ENCODE measurements at places on chromosomes 6 and 20.
A peak's percentile ranks its signal among the peaks of the same experiment; 100 is the strongest.

DNA sequence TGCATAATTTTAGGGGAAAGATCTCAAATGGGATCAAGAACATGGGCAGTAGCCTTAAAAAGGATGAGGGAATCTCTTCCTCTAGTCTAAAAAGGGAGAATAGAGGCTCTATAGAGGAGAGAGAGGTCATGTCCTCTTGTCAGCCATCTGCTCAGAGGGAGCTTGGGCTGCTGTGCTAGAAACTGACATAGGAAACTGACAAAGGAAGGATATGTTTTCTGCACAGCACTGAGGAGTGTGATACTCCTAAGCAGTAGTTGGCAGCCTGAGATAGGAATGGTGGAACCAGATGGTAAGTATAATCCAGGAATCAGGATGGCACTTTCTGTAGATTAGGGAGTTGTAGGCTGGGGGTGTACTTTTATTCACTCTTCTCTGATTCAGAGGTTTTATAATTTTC is 59.2 kb downstream of the PTPRA start:
- no peak for DNase-seq

DNA sequence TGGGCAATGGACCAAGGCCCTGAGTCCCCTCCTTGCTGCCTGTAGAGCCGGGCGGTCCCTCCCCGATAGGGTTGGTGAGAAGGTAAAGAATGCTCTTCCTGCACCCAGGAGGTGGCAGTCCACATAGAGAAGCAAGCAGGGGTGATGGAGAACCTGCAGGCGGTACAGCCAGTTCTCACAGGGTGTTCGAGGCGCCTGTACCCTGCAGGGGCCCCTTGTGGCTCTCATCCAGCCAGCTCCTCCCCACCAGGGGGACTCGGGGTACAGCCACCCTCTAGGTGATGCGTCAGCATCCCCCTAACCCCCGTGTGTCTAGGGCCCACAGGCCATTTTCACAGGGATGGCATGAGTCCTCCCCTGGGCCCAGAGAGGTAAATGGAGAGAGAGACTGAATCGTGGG is 5.1 kb upstream of the COL9A3 start:
- no peak for DNase-seq

- no peak for DNase-seq
Observed at GRCh38 chr6:79077715-79078074, 359 bp downstream of the PHIP start.

GRCh38 chr6:137452333-137452894 is 41.8 kb downstream of the OLIG3 start:
- no peak for DNase-seq

DNA sequence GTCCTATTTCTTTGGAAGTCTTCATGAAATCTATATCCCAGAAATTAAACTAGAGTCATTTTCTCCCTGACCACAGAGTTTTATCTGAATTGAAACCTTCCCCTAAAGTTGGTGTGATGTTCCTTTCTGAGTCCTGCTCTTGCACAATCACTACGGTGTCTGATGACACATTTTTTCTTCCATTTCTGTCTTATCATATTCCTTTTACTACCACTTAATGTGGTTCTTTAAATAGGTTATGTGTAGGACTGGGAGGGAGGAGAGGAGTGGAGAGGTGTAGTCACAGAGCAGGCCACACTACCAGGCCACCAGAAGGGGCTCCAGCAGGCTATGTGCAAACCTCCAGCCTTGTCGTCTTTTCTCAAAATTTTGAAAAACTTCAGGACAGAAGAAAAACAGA is 39.7 kb upstream of the ATXN1 start:
- peak; percentile 31 for DNase-seq

DNA sequence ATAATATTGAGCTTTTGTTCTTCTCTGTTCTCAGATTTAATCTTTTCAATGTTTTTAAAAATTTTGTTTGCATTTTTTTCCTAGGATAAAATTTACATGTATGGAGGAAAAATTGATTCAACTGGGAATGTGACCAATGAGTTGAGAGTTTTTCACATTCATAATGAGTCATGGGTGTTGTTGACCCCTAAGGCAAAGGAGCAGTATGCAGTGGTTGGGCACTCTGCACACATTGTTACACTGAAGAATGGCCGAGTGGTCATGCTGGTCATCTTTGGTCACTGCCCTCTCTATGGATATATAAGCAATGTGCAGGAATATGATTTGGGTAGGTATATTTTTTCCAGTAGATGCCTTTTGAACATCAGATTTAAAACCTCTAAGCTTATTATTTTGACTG is 89.8 kb downstream of the ATRN start:
- DNase-seq, result no peak

DNA sequence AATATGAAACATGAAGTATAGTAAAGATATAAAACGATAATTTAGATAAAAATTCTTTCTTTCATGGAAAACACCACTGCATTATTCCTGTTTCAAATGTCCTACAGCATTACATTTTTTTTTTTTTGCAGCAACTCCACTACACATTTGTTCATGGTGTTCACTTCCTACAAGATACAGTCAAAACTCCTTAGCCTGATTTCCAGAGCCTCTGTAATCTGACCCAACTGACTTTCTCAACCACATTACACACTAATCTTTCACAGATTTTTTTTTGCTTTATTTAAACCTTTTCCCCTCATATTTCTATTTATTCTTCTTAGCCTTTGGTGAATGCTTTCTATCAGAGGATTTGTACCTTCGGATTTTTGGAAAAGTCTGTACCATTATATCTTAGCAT is 176.5 kb upstream of the PDE7B start:
- no peak for DNase-seq

DNA sequence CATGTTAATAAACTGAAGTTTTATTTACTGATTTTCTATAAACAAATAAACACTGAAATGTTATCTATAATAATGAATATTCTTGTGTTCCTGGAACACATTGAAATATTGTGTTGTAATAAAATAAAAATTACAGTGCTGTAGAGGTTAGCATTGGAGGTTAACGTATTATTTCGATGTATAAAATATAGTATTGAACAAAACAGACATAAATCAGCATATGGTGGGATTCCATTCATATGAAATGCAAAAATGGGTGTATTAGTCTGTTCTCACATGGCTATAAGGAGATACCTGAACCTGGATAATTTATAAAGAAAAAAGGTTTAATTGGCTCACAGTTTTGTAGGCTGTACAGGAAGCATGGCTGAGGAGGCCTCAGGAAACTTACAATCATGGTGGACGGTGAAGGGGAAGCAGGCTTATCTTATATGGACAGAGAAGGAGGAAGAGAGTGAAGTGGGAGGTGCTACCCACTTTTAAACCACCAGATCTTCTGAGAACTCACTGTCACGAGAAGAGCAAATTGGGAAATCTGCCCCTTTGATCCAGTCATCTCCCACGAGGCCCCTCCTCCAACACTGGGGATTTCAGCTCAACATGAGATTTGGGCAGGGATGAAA is 24.6 kb upstream of the BMP6 start:
- DNase-seq, result no peak

DNA sequence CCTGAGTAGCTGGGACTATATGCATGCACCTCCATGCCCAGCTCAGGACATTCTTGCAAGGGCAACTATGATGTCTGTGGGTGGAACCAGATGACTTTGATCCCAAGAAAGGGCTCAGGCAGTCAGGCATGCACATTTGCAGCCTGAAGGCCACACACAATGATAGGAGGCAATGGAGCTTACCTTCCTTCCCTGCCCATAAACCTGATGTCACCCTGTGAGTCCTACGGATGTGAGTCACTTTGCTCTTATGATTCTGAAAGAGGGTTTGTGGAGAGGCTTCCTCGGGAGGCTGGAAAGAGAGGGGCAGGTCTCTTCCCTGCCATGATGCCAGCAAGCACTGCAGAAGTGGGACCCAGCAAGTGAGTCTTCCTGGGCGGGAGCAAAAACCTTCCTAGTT is 202.4 kb downstream of the LY86 start:
- DNase-seq, result no peak

GRCh38 chr6:1436334-1437306 is 47.2 kb downstream of the FOXF2 start:
- DNase-seq, result peak; percentile 76

DNA sequence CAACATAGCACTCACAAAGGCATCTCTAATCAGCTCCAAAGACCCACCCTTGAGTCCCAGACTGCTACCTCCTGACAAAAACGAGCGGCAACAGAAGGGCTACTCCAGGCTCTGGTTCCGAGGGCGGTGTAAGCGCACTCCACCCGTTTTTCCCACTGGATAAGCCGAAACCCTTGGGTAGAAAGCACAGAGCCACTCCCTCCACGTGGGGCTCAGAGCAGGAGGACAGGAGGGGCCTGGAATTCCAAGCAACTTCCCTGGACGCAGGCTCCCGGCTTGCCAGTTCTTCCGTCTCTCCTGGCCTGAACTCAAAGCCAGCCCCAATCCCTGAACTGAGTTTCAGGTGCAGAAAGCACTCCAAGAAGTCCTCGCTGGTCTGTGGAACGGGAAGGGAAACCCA is 7.4 kb downstream of the GMEB2 start:
- DNase-seq, result no peak

- no peak for DNase-seq
Observed at GRCh38 chr6:3805448-3806123, 43.6 kb upstream of the FAM50B start.

GRCh38 chr20:60541991-60542390 is 583.8 kb downstream of the CDH26 start:
- no peak for DNase-seq

DNA sequence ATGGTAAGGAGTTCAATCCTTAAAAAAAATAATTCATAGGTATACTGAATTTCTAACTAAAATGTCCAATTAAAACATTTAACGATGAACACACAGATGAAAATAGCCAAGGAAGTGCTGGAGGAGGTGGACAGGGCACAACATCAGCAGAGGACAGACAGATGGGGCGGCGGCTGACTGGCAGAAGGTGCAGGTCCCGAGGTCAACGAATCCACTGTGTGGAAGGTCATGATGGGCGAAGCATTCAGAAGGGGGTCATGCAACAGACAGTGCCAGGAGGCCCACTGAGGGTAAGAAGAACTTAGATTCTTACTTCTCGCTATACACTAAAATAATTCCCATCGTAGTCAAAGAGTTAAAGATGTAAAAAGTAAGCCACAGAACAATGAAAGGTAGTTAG is 34.2 kb upstream of the FRMD1 start:
- DNase-seq, result no peak

- DNase-seq, result no peak
Observed at GRCh38 chr6:142737368-142738034, 207.5 kb downstream of the HIVEP2 start.

DNA sequence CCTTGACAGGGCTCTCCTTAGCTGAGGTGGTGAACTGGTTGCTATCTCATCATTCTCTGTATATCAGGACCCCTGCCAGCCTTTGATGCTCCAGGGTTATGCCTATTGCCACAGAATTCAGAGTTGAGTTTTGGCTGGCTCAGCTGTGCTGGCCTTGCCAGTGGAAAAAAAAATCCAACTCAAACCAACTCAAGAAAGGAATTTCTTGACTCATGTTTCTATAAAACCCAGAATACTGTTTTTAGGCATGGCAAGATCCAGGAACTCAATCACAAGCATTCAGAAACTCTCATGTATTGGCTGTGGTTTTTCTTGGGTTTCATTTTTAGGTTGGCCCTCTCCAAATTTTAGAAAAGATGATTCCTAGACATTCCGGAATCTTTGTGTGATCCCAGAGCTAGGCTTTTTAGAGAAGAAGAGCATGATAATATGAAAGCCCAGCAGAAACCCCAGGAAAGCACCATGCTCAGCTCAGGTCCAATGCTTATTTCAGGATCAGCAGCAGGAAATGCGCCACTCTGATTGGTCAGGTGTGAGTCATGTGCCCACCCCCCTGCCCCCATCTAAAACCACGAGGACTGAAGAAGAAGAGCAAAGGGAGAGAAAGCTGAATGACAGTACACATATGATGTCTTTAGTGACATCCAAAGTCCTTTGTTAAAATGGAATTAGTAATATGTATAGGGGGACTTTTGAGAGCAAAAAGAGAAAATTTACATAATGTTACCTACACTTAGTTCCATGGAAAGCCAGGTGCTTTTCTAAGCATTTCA is 122.9 kb downstream of the RNF144B start:
- DNase-seq, result no peak

GRCh38 chr6:3162067-3162497 is 4.7 kb upstream of the TUBB2A start:
- no peak for DNase-seq

DNA sequence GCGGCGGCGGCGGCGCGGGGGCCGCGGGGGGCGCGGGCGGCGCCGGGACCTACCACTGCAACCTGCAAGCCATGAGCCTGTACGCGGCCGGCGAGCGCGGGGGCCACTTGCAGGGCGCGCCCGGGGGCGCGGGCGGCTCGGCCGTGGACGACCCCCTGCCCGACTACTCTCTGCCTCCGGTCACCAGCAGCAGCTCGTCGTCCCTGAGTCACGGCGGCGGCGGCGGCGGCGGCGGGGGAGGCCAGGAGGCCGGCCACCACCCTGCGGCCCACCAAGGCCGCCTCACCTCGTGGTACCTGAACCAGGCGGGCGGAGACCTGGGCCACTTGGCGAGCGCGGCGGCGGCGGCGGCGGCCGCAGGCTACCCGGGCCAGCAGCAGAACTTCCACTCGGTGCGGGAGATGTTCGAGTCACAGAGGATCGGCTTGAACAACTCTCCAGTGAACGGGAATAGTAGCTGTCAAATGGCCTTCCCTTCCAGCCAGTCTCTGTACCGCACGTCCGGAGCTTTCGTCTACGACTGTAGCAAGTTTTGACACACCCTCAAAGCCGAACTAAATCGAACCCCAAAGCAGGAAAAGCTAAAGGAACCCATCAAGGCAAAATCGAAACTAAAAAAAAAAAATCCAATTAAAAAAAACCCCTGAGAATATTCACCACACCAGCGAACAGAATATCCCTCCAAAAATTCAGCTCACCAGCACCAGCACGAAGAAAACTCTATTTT is 2.0 kb downstream of the FOXC1 start:
- DNase-seq, result no peak

DNA sequence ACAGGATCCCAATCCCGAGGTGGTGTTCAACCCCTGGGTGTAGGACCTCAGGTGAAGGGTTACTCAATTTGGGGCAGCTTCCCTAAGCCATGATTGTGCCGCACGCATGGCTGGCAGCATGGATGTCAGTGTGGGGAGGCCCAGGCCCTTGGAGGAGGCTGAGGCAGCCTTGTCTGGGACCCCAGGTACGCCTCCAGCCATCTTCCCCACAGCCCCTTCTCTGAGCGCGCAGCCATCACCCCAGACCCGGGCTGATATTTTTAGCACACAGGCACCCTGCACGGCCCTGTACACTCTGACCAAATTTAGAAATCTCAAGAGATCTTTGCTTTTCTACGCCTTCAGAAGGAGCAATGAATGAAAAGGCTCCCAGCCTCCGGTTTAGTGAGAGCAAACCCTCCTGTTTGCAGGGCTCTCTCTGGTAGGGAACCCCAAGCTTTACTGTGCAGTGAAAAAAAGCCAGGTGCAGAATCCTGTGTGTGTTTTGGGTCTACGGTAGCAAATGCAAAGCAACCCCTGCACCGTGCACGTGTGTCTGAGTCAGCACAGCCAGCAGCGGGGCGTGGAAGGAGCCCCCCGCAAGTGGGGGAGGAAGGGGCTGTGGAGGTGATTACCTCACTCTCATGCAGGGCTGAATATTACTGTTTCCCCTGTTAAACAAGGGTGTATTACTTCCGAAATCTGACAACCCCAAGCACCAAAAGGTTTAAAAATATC is 44.3 kb downstream of the CTCFL start:
- DNase-seq, result no peak
